ENCODE measurements at places on chromosomes 16 and 17. TPM values are rescaled to one million over a fixed set of nuclear protein-coding genes. Genes with fewer than 3 reads are reported as not detected.

Gene RNF112
- 1.7 TPM for total RNA-seq

Gene MMP28
- total RNA-seq: not detected

Gene QPRT
- total RNA-seq: 29.5 TPM

Gene BCAR1
- total RNA-seq: 59.4 TPM

Gene MYH2
- not detected for total RNA-seq

Gene AIPL1
- not detected for total RNA-seq

Gene MSRB1
- total RNA-seq: 6.1 TPM

Gene CHD9NB
- total RNA-seq: 1.2 TPM

Gene ASIC2
- total RNA-seq: 0.66 TPM

Gene CNGB1
- total RNA-seq: not detected

Gene TNK1
- total RNA-seq: 0.73 TPM

Gene SNAI3
- total RNA-seq: not detected

Gene ITGAL
- not detected for total RNA-seq

Gene RGS11
- total RNA-seq: 10.6 TPM

Gene NT5C
- 80.4 TPM for total RNA-seq

Gene YBX2
- total RNA-seq: 0.29 TPM

Gene UBE2I
- total RNA-seq: 83.8 TPM

Gene DNAAF1
- 0.33 TPM for total RNA-seq

Gene GAS2L2
- not detected for total RNA-seq

Gene MYO19
- 33.1 TPM for total RNA-seq

Gene FHOD1
- 16.6 TPM for total RNA-seq

Measured in smooth muscle cell of trachea (primary cell).